ENCODE measurements at places on chromosomes 7 and 10.

GRCh38 chr7:98969386-98969785 lies 91.1 kb downstream of the TRRAP start:
- no peak for DNase-seq

DNA sequence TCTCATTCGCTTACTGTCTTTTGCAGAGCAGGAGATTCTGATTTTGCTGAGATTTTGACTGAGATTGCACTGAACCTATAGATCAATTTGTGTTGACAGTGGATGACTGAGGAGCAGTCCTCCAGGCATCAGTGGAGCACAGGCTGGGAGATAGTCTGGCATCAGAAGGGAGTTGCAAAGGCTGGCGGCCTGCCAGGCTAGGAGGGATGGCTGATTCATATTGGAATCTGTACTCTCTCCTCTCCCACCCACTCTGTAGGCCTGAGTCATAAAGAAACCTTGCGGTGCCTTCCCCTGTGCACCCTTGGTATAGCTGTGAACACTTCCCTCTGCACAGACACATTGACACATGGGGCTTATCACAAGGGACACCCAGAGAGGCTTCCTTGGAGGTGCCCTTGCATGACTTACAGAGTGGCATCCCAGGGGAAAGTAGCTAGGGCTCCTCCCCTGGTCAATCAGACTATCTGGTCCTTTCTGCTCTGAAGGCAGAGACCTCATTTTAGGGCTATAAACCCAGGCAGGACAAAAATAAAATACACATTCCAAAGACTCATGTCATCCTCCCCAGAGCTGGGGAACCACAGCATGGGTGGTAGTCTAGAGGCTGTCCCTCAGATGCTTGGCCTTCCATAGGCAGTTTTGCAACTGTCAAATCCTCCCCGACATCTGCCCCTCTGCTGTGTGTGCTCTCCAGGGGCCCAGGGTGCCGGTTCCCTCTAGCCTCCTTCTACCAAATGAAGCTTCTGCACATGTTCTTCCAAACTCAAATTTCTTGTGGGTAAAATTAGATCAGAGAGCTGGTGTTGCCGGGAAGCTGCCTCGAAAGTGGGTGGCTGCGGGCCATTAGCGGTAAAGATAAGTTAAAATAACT lies 37.4 kb upstream of the EEPD1 start:
- DNase-seq, result peak; percentile 32

- no peak for DNase-seq
These were observed 52.3 kb downstream of the HACD1 start for GRCh38 chr10:17564911-17565310.

DNA sequence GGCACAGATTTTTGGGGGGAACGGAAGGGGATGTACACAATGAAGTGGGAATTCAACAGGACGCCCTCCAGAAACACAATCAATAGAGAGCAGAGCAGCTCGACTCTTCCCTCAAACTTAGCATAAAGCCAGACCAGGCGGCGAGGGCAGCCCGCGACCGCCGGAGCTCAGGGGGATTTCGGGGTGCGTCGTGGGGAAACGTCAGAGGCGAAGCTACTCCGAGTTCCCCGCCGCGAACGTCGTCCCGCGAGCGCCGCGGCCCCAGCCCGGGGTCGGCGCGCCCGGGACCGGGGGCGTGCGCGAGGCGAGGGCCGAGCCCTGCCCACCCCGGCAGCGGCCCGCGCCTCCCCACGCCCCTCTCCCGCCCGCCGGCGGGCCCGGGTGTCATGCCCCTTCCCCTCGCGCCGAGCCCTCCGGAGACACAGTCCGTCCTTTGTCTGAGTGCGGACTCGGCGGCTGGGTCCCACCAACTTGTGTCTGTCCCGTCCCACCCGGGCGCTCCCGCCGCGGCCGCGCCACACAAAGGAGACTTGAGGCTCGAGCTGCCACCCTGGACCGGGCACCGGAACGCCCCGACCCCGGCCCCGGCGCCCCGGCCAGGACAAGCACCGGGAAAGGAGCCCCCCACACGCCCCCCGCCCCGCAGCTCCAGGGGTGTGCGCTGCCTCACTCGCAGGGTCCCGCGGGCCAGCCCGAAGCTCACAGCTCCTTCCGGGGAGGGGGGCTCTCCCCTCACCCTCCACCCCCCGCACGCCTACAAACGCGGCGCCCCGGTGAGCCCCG lies 634 bp downstream of the EZH2 start:
- peak; percentile 24 for DNase-seq

DNA sequence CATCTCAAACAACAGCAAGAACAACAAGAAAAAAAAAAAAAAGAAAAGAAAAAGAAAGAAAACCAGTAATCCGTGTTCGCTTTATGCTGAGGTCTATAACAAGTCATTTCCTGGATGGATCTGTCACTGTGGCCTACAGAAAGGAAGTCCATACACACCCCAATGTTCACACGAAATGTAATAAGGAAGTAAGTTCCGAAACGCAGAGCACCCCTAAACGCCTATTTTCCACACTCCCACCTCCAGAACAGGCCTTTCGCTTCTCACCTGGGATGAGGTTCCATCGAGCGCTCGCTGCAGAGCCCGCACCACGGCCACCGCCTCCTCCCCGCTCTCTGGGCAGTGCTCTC lies 735 bp downstream of the ZNF394 start:
- no peak for DNase-seq

GRCh38 chr10:43825984-43826383 lies 177.3 kb upstream of the ZNF32 start:
- DNase-seq, result no peak

DNA sequence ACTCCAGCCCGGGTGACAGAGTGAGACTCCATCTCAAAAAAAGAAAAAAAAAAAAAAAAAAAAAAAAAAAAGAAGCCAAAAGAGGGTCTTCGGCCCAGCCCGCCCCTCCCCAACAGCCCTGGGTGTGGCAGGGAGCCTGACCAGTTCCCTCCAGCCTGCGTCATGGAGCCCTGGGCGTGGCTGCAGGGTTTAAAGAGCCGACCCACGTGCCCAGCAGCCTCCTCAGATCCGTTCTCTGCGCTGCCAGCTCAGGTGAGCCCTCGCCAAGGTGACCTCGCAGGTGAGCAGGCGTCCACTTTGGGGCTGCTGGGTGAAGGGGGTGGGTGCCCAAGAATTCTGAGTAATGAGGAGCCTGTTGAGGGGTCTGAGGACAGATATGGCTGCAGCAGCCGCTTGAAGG lies at the start of gene FXYD4:
Gene FXYD4 (plus strand): TSS at position 219 of the 400 bp plus-strand sequence. CDS start 2,111 bp downstream, outside the sequence.
- DNase-seq, result no peak

DNA sequence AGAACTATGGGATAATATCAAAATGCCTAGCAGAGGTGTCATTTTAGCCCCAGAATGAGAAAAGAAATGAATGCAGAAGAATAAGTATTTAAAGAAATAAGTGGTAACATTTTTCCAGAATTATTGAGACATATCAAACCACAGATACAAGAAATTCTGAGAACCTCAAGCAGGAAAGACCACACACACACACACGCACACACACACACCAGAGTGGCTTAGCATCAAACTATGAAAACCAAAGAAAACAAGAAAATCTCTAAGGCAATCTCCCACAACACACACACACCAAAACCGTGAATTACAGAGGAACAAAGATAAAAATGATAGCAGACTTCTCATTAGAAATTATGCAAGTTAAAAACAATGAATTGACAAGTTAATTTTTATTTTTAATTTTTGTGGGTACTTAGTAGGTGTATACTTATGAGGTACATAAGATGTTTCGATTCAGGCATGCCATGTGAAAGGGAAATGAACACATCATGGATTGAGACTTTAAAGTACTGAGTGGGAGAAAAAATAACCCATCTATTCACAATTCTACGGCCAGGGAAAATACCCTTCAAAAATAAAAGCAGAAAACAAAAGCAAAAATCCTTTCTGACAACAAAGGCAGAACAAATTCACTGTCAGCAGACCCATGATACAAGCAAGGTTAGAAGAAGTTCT lies 14.6 kb downstream of the PPIF start:
- no peak for DNase-seq

- no peak for DNase-seq
These were observed 39.4 kb upstream of the PRSS1 start for GRCh38 chr7:142709921-142710320.

DNA sequence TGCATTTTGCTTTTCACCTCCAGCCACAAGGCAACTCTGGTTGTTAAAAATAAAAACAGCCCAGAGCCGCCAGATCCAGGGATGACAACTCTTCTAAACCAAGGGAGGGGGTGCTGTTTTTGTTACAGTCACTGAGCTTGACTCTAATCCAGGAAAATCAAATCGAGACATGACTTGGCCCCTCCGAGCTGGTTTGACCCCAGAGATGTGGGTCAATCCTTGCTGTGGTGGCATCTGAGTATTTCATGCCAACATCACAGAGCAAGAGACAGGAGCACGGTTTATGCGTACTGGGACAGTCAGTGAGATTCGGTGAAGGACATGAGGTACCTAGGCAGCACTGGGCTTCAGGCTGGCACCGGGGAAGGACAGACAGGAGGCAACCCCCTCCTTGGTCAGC lies 88.8 kb upstream of the ZMIZ1 start:
- DNase-seq, result no peak

- DNase-seq, result no peak
These were observed 9.5 kb downstream of the CISD1 start for GRCh38 chr10:58278274-58278961.

- no peak for DNase-seq
These were observed 756.7 kb downstream of the GATA3 start for GRCh38 chr10:8811201-8811600.

- DNase-seq, result no peak
These were observed 176.2 kb downstream of the GNAT3 start for GRCh38 chr7:80335511-80336231.

- no peak for DNase-seq
These were observed 55.2 kb downstream of the MAGI2 start for GRCh38 chr7:79398138-79398749.

DNA sequence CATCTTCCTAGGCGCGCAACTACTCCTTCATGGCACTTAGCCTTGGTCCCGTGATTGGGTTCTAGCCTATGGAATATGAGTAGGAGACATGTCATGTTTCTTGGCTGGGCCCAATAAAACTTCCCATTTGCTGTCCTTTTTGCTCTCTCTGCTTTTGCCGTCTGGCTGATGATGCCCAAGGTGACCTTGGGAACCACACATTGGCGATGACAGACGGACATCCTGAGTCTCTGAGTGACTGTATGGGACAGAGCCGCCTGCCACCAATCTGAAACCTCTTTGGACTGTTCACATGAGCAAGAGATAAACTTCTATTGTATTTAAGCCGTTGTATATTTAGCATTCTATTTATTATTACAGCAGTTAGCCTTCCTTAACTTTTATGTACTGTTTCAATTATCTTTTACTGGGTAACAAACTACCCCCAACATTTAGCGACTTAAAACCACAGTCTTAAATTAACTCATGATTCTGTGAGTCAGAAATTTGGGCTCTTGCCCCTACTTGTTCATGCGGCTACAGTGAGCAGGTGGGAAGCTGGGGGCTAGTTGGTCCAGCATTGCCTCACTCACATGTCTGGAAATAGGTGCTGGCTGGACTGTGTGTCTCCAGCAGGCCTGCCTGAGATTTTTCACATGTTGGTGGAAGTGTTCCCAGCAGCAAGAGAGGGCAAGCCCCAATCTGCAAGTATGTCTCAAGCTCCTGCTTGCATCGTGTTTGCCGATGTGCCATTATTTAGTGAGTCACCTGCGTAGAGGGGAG lies 71.7 kb downstream of the NOD1 start:
- no peak for DNase-seq

DNA sequence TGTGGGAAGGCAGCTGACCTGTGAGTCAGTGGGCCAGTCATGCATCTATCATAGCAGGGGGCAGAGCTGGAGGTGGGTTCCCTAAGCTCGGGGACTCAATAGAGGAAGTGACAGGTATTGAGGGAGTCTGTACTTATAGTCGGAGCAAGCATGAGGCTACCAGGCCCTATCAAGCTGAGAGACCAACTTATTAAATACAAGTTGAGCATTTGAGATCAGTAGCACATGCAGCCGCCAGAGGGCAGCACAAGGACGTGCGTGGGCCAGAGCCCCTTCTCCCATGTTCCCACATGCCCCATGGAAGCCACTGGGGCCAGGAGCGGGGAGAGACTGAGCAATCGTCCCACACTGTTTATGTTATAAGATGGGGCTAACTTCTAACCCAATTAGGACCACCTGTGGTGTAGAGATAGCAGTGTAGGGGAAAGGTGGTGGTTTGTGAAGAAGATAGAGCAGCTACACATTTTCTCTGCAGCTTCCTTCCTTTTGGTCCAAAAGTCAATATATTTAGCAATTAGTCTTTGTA lies 13.0 kb upstream of the STK31 start:
- DNase-seq, result no peak

DNA sequence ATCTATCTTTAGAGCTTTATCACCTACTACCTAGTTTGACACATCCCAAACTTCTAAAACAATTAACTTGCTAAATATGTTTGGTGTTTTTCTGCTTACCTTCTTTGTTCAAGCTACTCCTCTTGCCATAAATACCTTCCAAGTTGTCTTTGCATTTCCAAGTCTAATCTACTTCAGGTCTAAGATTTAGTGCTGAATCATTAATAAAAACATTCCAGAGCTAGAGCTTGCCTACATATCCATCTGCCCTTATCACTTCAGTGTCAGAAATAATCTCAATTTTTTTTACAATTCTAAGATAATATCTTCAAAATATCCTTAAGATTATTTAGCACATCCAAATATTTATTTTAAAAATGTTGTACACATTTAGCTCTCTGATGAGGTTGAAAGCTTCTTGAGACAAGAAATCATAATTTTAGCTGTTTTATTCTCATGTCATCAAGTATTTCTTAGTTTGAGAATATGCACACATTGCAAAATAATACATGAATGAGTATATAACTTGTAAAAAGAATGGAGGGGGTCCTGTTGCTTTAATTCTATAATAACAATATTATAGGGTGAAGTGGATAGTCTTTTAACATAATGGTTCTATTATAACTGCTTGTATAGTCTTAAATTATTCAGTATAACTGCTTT lies 466.3 kb downstream of the SEMA3D start:
- DNase-seq, result no peak

DNA sequence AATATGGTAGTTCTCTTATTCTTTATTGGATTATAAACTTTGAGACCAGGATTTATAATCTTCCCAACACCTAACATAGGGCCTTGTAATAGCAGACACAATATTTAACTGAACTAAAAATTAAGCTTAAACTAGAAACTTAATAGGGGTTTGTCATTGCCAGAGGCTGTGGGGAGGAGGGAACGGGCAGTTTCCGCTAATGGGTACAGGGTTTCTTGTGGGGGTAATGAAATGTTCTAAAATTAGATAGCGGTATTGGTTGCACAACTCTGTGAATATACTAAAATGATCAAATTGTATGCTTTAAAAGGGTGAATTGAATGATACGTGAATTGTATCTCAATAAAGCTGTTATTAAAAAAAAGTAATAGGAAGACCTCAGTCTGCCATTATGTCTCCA lies 45.4 kb downstream of the NT5C2 start:
- DNase-seq, result no peak

GRCh38 chr7:134737566-134738345 lies 41.7 kb upstream of the CALD1 start:
- DNase-seq, result no peak

GRCh38 chr7:37367010-37367409 lies 81.7 kb downstream of the ELMO1 start:
- no peak for DNase-seq

DNA sequence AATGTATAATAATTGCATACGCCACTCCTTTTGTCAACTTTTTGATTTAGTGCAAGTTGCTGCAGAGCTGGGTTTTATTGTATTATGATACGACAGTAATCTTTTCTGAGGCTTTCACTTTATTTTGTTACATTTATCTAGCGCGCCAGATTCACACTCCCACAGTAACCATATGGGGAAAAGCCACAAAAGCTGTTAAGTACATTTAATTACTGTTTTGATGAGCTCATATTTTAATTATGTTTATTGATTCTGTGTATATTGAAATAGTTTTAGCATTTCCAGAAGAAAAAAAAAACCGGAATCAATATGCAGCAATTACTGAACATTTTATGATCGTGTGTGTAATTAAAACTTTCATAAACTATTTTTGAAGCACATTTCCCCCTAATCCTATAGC lies 118.5 kb downstream of the RAB11FIP2 start:
- no peak for DNase-seq
